ENCODE measurements at places on chromosomes 16 and 17.

DNA sequence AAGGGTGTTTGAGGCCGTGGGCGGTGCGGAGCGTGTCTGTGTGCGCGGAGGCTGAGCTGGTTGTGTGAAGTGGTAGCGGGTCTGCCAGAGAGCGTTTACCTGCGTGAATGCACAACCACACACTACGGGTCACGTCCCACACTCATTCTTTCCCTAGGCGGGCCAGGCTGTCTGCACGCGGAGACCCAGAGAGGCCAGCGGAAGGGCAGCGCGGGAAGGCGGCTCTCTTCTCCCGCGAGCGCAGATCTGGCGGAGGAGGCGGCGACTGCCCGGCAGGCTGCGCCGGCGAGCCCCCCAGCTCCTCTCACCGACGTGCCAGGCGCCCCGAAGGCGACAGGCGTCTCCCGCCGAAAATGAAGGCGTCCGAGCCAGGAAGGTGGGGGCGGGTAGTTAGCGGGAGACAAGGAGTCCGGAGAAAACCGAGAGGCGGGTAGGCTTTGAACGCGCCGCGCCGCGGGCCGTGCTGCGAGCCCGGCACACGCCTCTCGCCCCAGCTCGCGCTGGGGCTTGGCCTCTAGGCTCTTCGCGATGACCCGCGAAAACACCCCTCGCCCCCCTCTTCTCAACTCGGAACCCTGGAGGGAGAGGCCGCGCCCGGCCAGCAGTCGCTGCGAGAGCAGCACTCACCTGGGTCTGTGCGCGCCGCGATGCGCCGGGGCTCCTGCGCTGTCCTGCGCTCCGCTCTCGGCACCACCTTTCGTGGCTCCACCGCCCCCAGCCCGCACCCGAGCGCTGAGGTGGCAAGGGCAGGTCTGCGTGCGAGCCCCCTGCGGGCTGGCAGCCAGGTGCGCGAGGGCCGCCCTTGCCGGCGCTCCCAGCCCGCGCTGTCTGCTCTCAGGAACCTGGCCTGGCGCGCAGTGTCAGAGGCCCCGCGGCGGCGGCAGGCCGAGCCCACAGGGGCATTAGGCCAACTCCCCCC, 2.0 kb upstream of the FOXF1 start:
- no peak for DNase-seq

DNA sequence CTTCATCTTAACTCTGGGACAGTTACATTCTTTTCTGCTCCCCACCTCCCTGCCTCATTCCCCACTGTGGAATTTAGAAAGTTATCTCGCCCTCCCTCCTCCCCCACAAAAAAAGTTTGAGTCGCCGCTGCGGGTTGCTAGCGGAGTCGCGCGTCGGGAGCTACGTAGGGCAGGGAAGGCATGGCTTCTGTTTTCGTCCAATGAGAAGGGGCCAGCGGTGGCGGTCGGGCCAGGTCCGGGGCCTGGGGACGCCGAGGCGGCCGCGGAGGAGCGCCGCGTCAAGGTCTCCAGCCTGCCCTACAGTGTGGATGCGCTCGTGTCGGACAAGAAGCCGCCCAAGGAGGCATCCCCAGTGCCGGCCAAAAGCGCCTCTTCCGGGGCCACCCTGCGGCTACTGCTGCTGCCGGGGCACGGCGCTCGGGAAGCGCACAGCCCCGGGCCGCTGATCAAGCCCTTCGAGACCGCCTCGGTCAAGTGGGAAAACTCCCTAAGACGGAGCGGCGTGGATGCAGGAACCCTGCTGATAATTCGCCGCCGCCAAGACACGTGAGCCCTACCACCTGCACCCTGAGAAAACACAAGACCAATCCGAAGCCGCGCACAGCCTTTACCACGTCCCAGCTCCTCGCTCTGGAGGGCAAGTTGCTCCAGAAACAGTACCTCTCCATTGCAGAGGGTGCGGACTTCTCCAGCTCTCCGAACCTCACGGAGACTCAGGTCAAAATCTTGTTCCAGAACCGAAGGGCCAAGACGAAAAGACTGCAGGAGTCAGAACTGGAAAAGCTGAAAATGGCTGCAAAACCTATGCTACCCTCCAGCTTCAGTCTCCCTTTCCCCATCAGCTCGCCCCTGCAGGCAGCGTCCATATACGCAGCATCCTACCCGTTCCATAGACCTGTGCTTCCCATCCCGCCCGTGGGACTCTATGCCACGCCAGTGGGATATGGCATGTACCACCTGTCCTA, 8.9 kb downstream of the OR4D1 start:
- DNase-seq = no peak

GRCh38 chr16:10983159-10983558, 38.8 kb downstream of the CLEC16A start:
- DNase-seq = no peak

DNA sequence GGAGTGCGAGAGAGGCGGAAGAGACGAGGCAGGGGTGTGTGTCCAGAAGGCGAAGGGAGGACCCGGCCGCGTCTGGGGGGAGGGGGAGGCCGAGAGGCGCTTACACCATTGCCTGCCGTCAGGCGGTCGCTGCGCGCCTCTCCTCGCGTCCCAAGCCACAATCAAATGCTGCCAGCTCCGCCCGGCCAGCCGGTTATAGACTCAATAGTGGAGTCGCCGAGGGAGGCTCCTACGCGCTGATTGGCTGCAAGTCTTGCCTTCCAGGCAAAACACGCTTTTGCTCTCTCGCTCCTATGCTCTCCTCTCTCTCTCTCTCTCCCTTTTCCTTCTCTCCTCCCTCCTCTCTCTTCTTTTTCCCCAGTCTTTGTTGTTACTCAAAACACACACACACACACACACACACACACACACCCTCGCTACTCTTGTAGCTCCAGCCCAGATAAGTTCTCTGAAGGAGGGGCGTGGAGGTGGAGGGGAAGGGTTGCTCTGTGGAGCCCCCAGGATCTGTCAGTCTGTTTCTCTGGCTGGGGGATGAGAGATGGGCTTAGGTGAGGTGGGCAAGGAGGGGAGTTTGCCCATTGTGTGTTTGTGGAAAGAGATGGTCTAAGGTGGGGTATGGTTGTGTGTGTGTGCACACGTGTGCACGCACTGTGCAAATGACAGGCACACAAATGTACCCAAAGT, at the start of gene DLX3:
Gene DLX3, minus strand, starts transcription at position 170 of the 684 bp plus-strand sequence. CDS start 226 bp downstream, outside the sequence.
- peak; percentile 74 for DNase-seq

DNA sequence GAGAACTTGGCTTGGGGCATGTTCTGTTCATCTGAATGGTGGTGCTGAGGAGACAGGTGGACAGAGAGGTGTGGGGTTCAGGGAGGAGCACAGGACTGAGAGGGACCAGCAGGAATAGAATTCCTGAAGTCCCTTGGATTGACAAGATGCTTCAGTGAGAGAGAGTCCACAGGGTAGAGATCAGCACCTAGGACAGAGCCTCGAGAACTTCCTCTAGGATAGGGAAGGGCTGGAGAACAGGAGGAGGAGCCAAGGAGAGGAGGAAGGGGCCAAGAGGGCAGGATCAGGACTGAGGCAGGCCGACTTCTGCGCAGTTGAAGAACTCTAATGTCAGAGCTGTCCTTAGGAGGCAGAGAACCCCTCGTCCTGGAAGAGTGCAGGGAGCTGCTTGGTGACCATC, 138.4 kb downstream of the PRKCB start:
- no peak for DNase-seq

Data from fibroblast of skin of back (primary cell).